ENCODE measurements at places on chromosomes 7 and 10.

DNA sequence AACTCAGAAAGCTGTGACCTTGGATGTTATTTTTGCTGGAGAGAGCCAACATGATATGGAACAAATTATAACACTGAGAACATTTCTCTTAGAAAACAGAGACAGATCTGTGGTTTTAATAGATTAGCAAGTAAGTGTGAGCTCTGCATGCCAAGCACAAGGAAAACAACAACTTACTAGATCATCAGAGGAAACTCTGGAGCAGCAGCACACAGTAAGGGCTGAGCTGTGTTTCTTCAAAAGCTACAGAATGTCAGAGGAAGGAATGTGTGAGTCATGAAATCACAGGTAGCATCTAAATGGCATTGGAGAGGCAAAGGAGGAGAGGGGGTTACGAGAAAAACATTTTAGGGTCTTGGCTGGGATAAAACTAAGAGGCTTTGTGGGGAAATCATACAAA lies 283.4 kb upstream of the FZD8 start:
- no peak for DNase-seq

- DNase-seq, result no peak
These were observed 134.7 kb upstream of the RHOBTB1 start for GRCh38 chr10:61078542-61079275.

DNA sequence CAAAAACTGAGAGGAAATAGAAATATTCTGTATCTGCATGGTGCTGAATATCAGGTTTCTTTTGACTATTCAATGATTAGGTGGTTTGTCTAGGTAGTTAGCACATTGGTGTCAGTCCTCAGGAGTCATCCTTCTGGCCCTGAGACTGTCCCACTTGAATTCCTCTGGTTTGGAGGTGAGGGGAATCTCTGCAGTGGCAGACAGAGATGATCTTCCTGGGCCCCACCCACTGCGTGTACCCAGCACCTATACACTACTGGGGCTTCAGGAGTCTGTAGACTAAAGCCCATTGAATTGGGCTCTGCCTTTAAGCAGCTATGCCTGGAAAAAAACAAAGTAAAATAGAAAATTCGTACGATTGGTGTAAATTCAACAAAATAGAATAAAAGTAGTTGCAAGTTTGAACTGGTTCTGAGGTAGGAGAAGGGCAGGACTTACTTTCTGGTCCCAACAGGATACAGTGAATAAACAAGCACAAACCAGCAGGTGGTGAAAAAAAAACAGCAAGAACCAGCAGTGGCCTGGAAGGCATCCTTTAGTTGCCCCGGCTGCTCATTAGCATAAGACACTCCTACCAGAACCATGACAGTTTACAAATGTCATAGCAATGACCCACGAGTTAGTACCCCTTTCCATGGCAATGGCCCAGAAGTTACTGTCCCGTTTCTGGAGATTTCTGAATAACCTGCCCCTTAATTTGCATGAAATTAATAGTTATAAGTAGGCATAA lies 1.7 kb downstream of the LIPM start:
- no peak for DNase-seq

DNA sequence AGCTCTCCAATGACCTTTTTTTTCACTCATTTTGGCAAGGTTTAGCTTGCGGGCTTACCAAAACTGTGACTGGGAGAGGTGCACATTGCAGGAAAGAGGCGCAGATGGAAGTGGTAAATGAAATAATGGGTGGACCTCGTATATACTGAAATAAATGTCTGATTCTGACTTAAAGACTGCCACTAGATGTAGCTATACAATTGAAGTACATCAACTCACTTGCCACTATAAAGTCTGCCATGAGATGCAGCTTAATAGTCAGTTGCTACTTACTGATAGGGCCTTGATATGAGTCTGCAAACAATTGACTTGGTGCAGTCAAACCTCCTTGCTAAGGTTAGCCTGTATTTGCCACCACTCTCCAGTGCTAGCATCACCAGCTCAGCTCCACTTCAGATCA lies 525.9 kb upstream of the MBL2 start:
- no peak for DNase-seq

- DNase-seq, result no peak
These were observed 183.2 kb downstream of the CXCL12 start for GRCh38 chr10:44201656-44202055.

- no peak for DNase-seq
These were observed 190.1 kb downstream of the SDHAF3 start for GRCh38 chr7:97307521-97308108.

DNA sequence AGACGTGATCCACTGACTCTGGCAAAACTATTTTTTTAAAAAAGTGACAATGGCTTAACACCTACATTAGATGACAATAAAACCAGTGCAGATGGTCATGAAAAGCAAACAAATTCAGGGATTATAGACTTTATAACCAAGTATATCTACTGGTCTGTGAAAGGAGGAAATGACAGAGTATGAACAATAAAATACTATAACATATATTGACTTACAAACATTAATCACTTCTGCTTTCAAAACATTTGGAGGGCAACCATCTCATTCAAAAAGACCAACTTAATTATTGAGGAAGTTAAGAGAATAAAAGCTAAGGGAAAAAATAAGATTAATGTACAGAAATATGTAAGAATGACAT lies 34.8 kb downstream of the JMJD1C start:
- DNase-seq, result no peak

- no peak for DNase-seq
These were observed 10.5 kb downstream of the FAM53B start for GRCh38 chr10:124733571-124734245.

GRCh38 chr10:43665054-43665453 lies 16.4 kb upstream of the ZNF32 start:
- no peak for DNase-seq

DNA sequence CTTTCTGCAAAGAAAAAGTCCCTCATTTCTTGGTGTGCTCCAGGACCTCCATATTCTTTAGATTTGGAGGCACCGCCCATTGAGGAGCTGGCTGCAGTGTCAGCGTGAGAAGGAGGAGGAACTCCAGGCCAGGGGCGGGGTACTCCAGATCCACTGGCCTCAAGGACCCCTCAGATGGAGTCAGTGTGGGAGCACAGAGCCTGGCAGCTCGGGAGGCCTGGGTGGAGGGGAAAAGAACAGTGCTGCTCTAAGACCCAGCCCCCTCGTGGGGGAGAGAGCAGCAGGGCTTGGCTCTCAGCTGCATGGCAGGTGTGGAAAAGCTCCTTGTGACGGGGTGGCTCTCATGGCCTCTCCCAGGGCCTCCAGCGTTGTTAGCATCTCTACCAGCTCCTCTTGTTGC lies 70.5 kb downstream of the ITGB1 start:
- DNase-seq, result no peak

DNA sequence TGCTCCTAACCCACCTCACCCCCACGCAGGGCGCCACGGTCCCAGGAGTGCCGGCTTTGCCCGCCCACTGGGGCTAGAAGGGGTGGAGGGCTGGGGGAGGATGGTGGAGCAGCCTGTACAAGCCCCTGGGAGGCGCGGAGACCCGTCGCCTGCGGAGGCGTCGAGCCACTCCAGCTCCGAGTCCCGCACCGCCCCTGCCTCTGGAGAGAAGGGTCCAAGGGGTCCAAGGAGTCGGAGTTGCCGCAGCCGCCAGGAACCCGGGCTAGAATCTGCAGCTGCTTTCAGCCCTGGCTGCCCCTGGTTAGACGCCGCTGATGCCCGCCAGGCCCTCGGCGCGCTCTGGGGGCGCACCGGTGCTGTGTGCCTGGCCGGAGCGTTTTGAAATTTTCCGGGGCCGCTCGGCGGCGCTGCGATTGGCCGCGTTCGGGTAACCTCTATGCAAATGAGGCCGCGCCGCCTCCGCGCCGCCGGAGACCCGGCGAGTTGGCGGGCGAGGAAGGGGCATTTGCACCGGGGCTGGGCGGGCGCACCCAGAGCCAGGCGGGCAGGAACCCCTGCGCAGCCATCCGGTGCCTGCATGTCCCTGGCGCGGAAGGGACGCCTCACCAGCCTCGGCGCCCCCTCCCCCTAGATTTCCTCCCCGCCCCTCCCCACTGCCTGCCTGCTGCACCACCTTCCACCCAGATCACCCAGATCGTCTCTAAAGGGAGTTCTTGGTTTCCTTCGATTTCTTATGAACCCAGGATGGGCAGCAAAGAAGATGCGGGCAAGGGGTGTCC lies at the start of gene HMX2:
HMX2 (plus strand) TSS at position 502 of the 779 bp plus-strand sequence; CDS start at position 745, 243 bp downstream.
- peak; percentile 17 for DNase-seq

DNA sequence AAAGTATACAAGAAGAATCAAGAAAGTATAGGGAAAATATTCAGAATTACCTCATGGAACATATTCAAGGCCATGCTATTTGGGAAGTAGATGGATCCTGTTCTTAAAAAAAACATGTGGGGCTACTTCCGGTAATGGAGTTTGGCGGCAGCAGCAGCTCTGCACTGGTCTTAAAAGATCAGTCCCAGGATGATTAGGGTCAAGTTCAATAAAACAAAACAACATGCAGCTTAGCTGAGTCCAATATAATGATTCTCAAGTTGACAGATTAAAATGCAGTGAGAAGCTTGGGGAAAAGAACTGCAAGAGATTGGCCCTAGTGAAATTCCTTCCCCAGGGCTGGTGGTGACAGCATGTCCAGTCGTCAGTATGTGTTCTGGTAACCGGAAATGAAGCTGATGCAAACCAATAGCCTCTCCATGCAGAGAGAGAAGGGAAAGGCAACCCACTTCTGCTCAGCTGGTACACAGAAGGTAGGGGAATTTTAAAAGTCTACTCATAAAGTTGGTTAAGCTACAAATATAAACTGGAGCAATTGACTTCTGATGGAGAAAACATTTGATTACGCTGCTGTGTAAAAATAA lies 305.1 kb upstream of the IMMP2L start:
- DNase-seq, result no peak

- DNase-seq, result no peak
These were observed 124.7 kb upstream of the CTBP2 start for GRCh38 chr10:125284875-125285597.

DNA sequence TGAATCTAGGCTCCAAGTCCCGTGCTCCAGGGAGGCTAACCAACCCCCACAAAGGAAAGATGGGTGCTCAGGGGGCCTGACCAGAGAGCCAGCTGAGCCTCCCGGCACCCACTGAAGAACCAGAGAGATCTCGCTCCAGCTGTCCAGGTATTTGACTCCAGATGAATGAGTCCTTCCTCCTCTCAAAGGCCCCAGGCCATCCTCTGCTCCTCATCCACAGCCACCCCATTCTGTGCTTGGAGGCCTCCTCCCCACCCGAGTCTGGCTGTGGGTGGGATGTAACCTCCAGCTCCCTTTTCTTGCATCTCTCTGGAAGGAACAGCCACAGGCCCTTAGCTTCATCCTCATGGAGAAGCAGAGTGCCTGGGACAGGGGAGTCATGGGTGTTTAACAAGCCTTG lies 44.6 kb downstream of the VSTM4 start:
- DNase-seq, result no peak

DNA sequence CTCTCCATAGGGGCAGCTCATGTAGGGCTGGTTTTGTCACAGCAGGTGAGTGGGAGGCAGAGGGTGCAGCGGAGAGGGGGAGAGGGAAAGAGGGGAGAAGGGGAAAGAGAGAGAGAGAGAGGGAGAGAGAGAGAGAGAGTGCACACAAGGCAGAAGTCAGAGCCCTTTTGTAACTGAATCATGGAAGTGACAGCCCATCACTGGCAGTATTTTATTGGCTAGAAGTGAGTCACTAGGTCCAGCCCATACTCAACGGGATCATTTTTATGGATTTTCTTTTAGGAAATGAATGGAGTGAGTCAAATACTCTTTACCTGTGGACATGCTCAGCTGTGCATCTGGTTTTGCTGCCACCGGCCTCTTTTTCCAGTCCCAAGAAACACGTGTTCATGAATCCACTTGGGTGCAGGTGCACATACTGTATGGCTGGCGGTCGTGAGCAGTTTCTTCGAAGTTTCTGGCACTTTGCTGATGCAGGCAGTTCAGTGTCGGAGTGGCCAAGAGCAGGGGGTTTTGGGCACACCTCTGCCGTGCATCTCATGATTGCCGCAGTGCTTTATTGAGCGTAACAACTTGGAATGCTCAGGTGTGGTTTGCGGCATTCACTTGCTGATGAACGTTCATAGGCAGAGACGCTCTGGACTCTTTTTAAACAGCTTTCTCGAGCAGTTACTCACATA lies 40.3 kb downstream of the DOCK1 start:
- no peak for DNase-seq

GRCh38 chr7:55164527-55164926 lies 145.7 kb downstream of the EGFR start:
- no peak for DNase-seq

DNA sequence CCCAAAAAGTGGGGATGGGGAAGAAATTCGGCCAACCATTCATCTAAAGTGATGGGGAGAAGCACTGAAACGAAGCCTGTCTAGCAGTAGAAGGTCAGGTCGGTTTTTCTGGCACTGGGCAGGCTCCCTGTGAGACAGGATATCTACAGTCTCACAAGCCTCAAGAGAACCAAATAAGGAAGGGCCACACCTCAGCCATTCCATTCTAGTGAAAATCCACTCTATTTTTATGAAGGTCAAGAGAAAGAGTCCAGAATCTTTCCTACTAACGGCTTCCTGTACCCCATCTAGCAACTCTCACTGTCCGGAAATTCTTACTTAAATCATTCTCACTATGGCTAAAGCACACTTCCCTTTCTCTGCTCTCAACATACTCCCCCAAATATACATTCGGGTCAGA lies 267.1 kb downstream of the PRPF18 start:
- no peak for DNase-seq

DNA sequence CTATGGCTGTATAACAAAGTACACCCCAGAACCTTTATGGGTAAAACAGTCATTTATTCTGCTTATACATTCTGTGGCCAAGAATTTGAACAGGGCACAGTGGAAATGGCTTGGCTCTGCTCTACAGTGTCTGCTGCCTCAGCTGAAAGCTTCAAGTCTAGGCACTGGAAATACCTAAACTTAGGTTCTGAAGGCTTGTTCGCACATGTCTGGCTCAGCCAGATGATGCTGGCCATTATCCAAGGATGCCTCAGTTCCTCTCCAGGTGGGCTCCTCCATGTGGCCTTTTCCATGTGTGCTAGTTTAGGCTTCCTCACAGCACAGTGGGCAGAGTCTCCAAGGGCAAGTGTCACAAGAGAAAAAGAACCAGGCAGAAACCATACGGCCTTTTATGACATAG lies 76.8 kb downstream of the RALA start:
- no peak for DNase-seq

- no peak for DNase-seq
These were observed 237.8 kb upstream of the ZMIZ1 start for GRCh38 chr10:78830976-78831375.
